ENCODE measurements at places on chromosomes 2 and 18. TPM values are rescaled to one million over a fixed set of nuclear protein-coding genes. Genes with fewer than 3 reads are reported as not detected.

DNA sequence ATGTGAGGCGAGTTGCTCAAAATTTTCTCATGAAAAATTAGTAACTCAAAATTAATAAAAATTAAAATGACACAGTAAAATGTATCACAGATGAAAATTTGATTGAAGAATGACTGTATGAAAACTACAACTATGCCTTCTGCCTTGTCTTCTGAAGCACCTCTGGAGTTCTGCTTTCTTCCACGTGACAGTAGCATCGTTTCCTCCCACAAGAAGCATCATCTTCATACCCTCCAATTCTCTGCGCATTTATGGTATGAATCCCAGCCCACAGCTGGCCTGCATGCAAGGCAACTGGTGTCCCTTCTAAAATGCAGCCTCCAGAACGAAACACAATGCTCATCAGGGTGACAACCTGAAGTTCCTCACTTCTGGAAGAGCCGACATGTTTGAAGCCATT, 189.9 kb downstream of the MYO1B start:
- no peak for DNase-seq

- no peak for DNase-seq
Measured at GRCh38 chr2:104406261-104406726, 447.6 kb upstream of the POU3F3 start.

DNA sequence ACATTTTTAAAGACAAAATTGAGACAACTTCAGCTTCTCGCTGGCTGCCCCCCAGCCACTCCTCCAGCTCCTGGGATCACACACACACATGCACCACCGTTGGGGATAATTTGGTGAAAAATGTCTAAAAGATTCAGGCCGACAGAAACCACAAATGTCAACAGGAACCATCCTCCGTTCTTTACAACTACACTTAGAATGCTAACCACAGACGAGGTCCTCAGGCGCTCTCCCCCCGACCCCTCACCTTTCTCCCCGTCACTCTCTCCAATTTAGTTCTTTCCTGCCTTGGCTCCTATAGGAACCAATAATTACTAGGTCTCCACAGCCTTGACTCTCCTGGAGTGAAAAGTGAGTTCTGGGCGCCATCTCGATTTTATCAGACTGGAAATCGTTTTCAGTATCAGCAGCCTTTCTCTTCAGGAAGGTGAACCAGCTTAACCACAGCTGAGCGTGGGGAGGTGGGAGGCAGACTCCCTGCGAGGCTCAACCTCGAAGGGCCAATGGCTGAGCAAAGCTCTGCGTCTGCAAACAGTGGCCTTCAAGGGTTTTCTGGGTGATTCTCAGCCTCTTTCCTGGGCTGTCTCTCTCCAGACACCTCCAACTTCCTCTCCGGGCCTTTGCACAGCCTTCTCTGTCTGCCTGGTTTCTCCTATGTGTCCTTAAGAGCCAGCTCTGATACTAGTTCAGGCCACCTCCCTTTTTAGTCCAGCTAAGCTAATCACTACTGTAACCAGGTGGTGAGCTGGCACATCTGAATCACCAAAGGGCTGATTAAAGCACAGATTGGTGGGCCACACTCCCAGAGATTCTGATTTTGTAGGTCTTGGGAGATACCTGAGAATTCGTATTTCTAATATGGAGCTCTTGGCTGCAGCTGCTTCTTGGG, 115.7 kb upstream of the COPS8 start:
- DNase-seq = no peak

Gene MYO3B
- total RNA-seq = 0.23 TPM

Gene TFCP2L1
- 73.0 TPM for total RNA-seq

Gene FTCDNL1
- total RNA-seq = 3.1 TPM

Gene ADGRF3
- 0.35 TPM for total RNA-seq

Measured in mucosa of gallbladder (tissue), 1 donor.